NCI-H2081 treated with DMSO at 0.1 percent for 48 hours (cell line): ENCODE measurements at places on chromosomes 3 and 15.

DNA sequence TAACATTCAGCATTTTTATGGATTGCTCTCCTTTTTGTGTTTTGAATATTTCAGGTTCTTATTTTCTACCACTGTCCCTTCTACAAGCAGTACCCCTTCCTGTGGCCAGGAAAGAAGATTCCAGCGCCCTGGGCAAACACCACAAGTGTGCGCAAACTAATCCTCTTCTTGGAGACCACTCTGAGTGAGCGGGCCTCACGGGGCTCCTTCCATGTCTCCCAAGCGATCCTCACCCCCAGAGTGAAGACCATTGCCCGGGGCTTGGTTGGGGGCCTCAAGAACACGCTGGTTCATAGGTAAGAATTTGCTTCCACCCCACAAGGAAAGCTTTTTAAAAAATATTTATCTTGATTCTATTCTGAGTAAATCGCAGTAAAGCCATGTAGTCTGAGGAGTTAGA lies 118.7 kb upstream of the ZBED2 start:
- DNase-seq: no peak

DNA sequence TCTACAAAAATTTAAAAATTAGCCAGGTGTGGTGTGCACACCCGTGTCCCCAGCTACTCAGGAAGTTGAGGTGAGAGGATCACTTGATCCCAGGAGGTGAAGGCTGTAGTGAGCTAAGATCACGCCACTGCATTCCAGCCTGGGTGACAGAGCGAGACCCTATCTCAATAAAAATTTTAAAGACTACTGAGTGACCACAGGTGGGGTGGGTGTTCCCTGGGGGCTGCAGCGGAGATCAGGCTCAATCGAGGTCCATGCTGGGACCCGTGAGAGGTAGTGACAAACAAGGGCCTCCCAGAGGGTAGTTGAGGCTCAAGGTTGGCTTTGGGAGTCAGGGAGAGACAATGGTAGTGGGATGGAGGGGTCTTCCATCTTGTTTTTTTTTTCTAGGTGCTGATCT lies 38.9 kb upstream of the LIMD1 start:
- DNase-seq: no peak

DNA sequence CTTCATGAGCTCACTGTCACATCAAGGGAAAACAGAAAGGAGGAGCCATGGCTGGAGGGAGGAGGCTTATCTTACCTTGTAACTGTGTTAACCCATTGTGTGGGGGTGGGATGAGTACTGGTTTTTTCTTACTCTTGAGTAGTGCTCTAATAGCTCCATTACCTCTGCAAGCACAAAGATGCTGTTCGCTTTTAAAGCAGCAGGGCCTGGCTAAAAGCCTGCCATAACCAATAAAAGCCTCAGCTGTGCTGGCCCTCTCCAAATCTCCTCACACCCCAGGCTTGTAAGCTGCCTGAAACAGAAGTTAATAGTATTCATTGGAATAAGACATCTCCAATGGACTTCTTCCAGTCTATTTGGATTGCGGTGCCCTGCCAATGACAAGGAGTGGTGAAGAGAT lies 544.1 kb downstream of the TUSC7 start:
- no peak for DNase-seq

- DNase-seq: no peak
Measured at GRCh38 chr3:60636846-60637245, 614.4 kb downstream of the FHIT start.

DNA sequence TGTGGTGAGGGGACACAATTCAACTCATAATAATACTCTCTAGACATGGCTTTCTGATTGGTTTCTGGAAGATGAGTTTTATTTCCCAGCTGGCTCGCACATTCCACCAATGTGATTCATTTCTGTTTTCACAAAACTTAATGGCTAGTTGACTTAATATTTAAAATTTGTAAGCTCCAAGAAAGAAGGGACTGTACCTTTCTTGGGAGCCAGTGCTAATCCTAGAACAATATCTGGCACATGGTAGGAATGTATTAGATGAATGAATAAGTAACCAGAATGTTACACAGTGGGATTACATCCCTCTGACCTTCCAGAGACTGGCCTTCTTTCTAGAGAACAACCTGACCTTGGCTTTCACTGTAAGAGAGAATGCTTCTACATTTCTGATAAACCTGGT lies 262.8 kb downstream of the RORA start:
- DNase-seq: no peak

- DNase-seq: no peak
Measured at GRCh38 chr3:68986496-68987208, 26.8 kb downstream of the EOGT start.

GRCh38 chr15:40941068-40941527 lies 12.0 kb downstream of the DLL4 start:
- DNase-seq: no peak

DNA sequence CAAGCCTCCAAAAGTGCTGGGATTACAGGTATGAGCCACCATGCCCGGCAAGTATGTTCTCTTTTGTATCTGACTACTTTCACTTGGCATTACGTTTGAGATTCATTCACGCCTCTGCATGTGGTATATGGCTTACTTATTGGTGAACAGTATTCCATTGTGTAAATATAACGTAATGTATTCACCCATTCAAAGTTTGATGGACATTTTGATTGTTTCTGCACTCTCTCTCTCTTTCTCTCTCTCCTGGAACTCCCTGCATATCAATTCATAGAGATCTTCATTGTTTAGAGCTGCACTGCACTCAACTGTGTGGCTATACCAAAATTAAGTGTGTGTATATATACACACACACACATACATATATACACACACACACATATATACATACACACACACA lies 30.4 kb downstream of the SPPL2A start:
- DNase-seq: no peak

DNA sequence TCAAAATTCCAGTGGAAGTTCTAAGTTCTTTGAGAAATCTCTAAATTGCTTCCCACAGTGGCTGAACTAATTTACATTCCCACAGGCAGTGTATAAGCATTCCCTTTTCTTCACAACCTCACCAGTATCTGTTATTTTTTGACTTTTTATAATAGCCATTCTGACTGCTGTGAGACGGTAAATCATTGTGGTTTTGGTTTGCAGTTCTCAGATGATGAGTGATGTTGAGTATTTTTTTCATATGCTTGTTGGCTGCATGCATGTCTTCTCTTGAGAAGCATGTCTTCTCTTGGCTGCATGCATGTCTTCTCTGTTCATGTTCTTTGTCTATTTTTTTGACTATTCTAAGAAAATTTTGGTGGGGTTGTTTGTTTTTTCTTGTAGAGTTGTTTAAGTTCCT lies 499.6 kb upstream of the CCDC54 start:
- no peak for DNase-seq

- DNase-seq: no peak
Measured at GRCh38 chr3:160781863-160782262, 25.8 kb downstream of the PPM1L start.

DNA sequence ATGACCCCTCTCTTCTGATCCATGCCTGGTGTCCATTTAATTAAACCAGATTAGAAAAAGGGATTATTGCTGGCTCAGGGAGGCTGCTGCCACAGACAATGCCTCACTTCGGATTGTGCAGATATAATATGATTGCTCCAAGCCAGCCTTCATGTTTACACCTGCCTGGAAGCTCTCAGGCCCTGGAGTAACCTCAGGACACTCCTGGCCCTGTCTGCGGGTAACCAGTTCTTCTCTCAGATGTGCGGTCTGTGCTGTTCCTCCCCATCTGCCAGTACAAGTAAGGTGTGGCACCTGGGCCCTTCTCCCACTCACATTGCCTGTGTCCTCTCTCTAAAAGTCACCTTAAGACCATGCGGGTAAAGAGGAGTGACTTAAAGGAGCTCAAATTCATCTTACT lies 8.8 kb upstream of the GOLGA8J start:
- DNase-seq: no peak

GRCh38 chr3:129106866-129107565 lies 14.6 kb downstream of the RAB43 start:
- no peak for DNase-seq

GRCh38 chr3:178022599-178022998 lies 513.6 kb upstream of the KCNMB2 start:
- DNase-seq: no peak

- no peak for DNase-seq
Measured at GRCh38 chr3:128036119-128036518, 16.1 kb upstream of the SEC61A1 start.

DNA sequence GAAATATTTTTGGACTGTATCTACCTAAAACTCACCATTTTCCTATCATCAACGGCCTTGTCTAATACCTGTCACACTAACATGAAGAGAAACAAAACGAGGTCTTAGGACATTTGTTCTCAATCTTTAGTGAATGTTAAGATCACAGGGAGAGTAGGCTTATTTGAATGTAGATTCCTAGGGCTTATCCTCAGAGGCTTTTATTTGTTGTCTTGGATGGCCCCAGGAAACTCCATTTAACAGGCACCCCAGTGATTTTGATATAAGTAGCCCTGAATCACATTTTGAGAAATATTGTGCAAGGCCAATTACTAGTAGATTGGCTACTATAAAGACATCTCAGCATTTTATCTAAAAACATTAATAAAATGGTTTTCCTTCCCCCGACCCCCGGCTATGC lies 367.4 kb downstream of the GAP43 start:
- DNase-seq: no peak

DNA sequence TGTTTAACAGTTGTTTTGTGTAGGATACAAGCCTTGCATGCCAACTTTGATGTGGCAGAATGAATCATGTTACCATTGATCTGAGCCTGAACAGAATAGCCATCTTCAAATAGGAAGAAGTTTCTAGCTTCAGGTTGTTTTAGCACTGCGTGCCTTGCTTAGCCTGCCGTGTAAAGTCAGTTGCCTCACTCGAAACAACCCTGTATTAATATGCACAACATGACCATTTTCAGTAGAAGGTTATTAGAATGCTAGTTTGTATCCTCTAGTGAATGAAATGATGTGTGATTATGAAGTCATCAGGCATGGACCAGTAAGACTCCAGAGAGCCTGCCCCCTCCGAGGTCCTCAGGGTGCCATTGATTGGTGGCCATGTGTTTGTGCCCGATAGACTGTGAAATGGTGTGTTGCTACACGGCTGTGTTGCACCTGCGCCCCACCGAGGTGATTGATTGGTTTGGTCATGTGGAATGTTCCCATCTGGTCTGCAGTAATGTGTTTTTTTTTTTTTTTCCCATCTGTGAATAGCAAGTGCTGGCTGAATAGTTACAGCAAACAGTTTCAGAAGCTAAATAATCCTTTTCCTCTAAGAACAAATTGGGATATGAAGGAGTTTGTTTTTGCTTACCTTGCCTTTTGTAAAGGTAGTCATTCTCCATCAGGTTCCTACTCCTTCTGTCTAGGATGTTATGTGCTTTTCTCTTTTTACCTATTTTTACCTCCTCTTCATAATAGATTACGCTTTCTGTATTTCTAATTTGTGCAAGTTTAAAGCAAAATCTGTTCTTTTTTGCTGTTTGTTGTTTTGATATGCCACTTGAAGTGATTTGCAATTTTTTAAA lies 214.9 kb downstream of the TCF12 start:
- DNase-seq: peak; percentile 72

DNA sequence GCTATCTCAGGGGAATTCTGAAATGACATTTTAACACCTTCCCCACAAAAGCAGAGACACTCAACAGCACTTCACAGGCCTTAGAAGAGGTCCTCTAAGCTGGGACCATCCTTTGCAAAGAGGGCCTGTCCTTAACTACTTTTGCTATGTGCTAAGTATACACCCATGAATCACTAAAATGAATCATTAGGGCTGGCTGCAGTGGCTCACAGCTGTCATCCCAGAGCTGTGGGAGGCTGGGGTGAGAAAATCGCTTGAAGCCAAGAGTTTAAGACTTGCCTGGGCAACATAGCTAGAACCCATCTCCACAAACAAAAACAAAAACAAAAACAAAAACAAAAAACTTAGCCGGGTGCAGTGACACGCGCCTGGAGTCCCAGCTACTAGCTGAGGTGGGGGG lies 53.9 kb upstream of the MELTF start:
- no peak for DNase-seq

GRCh38 chr15:85793641-85794597 lies 806 bp downstream of the KLHL25 start:
- DNase-seq: no peak

GRCh38 chr3:48747015-48747615 lies 30.1 kb upstream of the IP6K2 start:
- no peak for DNase-seq

GRCh38 chr15:52819253-52819652 lies 29.1 kb upstream of the ONECUT1 start:
- DNase-seq: no peak

DNA sequence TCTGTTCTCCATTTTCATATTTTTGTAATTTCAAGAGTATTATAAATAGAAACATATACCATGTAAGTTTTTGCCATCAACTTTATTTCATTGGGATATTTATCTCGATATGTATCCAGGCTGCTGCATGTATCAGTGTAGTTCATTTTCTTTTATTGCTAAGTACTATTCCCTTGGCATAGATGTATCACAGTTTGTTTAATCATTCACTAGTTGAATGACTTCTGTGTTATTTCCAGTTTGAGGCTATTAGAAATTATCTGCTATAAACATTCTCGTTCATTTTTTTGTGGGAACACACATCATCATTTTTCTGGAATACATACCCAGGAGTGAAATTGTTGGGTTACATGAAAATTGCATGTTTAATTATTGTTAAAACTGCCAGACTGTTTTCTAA lies 18.5 kb upstream of the TGFBR2 start:
- DNase-seq: no peak

DNA sequence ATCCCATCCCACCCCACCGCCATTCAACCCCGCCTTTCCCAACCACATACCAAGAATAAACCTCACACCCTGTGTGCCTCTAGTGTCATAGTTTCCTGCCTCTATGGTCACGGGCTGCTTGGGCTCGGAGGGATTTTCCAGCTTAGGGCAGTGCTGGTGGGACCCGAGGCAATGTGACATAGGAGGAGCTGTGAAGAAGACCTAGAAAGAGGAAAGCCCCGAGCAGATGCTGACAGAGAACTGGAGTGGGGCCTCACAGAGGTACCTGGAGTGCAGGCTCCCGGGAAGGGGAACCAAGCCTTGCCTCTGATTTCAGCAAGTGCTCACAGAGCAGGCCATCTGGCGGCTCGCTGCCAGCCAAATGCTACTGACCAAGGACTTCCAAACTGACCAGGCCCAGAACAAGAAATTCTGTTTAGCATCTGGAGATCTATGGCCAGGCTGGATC lies 27.5 kb downstream of the BHLHE40 start:
- DNase-seq: no peak

GRCh38 chr3:160065786-160066185 lies 77.2 kb downstream of the IL12A start:
- no peak for DNase-seq

GRCh38 chr3:47315069-47315647 lies 32.4 kb downstream of the KLHL18 start:
- DNase-seq: no peak
